Mucosa of gallbladder (tissue), 1 donor: ENCODE measurements at places on chromosomes 3 and 15. TPM values are rescaled to one million over a fixed set of nuclear protein-coding genes. Genes with fewer than 3 reads are reported as not detected.

DNA sequence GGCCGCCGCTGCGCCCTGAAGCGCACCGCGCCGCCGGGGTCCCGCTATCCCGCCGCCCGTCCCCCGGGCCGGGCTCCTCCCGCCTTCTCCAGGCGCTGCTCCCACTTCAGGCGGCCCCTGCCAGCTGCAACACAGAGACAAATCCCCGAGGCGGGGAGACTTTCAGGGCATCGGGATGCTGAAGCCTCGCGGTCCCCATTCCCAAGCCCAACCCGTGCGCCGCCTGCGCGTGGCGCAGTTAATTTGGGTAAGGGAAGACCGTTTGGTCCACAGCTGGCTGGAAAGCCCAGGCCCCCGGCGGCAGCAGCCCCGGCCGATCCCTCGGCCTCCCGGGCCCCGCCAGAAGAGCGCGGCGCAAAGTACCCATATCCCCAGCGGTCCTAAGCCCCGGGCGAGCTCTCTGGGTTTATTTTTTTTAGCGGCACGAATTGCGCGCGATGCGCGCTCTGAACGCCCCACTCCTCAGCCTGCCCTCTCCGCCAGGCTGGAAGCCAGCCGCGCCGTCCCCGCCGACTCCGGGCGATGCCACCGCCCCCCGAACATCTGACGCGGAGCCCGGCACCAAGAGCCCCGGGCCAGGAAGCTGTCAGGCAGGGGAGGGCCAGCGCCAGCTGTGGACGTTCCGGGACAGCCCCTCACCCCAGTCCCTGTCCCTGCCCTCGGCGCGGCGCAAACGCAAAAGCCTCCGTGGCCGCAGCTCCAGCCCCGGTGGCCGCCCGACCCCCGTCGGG lies 517 bp downstream of the FBN1 start:
- DNase-seq: peak; percentile 25

GRCh38 chr3:194259982-194260766 lies 91.0 kb downstream of the CPN2 start:
- no peak for DNase-seq

GRCh38 chr3:8482960-8483665 lies 18.5 kb upstream of the LMCD1 start:
- DNase-seq: peak; percentile 87

GRCh38 chr3:67515778-67516177 lies 138.6 kb downstream of the SUCLG2 start:
- DNase-seq: no peak

- DNase-seq: no peak
Observed at GRCh38 chr3:101941318-101942040, 92.2 kb downstream of the NFKBIZ start.

DNA sequence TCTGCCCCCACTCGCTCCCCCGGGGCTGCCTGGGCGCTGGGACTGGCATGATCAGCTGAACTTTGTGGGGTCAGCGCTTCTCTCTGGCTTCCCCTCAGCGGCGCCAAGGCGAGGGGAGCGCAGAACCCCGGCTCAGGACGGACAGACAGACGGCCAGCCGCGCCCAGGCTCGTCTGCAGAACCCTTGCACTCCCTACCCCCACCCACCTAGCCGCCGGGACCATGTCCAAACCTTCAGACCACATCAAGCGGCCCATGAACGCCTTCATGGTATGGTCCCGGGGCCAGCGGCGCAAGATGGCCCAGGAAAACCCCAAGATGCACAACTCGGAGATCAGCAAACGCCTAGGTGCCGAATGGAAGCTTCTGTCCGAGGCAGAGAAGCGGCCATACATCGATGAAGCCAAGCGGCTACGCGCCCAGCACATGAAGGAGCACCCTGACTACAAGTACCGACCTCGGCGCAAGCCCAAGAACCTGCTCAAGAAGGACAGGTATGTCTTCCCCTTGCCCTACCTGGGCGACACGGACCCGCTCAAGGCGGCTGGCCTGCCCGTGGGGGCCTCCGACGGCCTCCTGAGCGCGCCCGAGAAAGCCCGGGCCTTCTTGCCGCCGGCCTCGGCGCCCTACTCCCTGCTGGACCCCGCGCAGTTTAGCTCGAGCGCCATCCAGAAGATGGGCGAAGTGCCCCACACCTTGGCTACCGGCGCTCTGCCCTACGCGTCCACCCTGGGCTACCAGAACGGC lies 621 bp downstream of the SOX14 start:
- DNase-seq: no peak

DNA sequence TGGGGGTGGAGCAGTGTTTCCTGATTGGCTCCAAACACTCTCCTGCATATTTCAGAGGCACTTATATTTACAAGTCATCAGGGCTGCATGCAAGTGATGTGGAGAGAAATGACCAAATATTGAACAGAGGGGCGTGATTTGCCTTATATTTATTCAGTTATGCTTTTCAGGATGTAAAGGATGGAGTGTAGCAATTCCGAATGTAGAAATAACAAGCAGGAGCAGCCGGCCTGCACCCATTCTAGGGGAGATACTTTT lies 19.4 kb upstream of the SEMA5B start:
- DNase-seq: no peak

DNA sequence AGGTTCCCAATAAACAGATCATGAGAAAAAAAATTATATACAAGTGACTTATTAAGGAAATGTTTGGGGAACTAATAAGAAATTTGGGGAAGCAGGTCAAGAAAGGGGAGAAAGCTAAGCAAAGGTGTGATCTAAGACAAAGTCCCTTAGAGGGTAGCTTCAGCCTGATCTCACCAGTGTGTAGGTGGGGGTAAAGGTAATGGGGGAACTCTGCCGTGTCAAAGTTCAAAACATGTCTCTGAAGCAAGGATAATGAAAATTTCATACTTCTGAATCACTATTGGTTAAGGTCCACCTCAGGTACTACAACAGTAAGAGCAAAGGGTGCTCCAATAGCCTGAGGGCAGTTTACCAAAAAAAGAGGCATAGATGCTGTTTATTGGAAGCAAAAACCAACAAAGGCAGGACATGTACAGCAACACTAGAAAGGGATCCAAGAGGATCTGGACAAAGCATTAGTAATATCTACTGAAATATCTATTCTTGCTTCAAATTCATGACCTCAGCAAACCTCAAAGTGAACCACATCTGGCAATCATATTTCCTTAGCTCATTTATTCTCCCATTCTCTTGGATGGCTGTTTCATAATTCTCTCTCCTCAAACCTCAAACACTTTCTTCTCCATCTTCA lies 6.9 kb downstream of the ACAD11 start:
- DNase-seq: no peak

- no peak for DNase-seq
Observed at GRCh38 chr15:79863886-79864285, 32.9 kb downstream of the MTHFS start.

GRCh38 chr3:180747805-180748361 lies 68.6 kb upstream of the CCDC39 start:
- DNase-seq: no peak

The ANAPC13 gene
- 53.6 TPM for total RNA-seq

The ALAS1 gene
- total RNA-seq: 62.4 TPM

The CHRNA5 gene
- total RNA-seq: 20.3 TPM

The CEP152 gene
- total RNA-seq: 5.5 TPM

The GOLGA8T gene
- 0.66 TPM for total RNA-seq

The FEZF2 gene
- not detected for total RNA-seq
